ENCODE measurements at places on chromosomes 16 and 17. TPM values are rescaled to one million over a fixed set of nuclear protein-coding genes. Genes with fewer than 3 reads are reported as not detected.

The ZP2 gene
- total RNA-seq, result not detected

The MAF gene
- total RNA-seq, result under 0.01 TPM

The TSPAN10 gene
- total RNA-seq, result 1.4 TPM

The G6PC1 gene
- total RNA-seq, result not detected

The RNF222 gene
- total RNA-seq, result not detected

GRCh38 chr16:50585331-50585776 is 37.2 kb downstream of the NKD1 start:
- no peak overlapping the region for H3K4me3 ChIP-seq
- H3K36me3 ChIP-seq, result no peaks in the 10 kb centered on the region
- H3K27me3 ChIP-seq, result peaks cover 6% of the 10 kb centered on the region
- no peak for DNase-seq
- no peak overlapping the region for H3K27ac ChIP-seq

DNA sequence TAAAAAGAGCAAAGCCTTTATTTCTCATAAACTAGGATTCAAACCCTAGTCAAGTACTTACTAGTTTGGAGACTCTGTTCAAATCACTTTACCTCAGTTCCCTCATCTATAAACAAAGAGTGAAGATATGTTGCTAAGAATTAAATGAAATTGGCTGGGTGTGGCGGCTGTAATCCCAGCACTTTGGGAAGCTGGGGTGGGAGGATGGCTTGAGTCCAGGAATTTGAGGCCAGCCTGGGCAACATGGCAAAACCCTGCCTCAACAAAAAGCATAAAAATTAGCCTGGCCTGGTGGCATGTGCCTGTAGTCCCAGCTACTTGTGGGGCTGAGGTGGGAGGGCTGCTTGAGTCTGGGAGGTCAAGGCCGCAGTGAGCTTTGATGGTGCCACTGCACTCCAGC is 114.5 kb upstream of the CREBBP start:
- peaks cover 12% of the 10 kb centered on the region for H3K4me1 ChIP-seq
- no peaks in the 10 kb centered on the region for H3K27me3 ChIP-seq
- H3K27ac ChIP-seq, result no peak overlapping the region
- peaks cover 7% of the 10 kb centered on the region for H3K36me3 ChIP-seq

- no peak overlapping the region for H3K27ac ChIP-seq
- peaks cover 12% of the 10 kb centered on the region for H3K36me3 ChIP-seq
- H3K27me3 ChIP-seq, result no peaks in the 10 kb centered on the region
Measured at GRCh38 chr17:29401258-29401657, 11.1 kb downstream of the TAOK1 start.
